Esophagus squamous epithelium (tissue), 5 donors: ENCODE measurements at places on chromosomes 7 and 10.

DNA sequence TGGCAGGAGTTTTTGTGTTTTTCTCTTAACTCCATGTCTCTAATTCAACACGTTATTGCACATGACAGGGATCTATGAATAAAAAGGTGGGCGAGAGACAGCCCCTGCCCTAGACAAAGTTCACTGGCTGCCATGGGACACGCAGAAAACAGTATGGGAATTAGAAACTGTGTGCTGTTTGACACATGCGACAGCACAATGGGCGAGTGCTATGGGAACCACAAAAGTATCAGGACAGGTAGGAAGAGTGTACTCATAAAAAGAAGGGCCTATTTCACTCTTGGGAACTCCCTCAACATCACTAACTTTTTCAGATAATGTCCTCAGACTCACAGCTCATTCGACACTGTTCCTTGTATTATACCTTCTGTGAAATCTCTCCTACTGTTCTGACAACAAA lies 45.7 kb downstream of the MINDY3 start:
- DNase-seq = no peak

- DNase-seq = no peak
Measured at GRCh38 chr10:30534465-30535144, 94.9 kb downstream of the LYZL2 start.

GRCh38 chr7:42023262-42023661 lies 213.7 kb downstream of the GLI3 start:
- no peak for DNase-seq

GRCh38 chr7:137692399-137692798 lies 154.4 kb downstream of the DGKI start:
- DNase-seq = no peak

DNA sequence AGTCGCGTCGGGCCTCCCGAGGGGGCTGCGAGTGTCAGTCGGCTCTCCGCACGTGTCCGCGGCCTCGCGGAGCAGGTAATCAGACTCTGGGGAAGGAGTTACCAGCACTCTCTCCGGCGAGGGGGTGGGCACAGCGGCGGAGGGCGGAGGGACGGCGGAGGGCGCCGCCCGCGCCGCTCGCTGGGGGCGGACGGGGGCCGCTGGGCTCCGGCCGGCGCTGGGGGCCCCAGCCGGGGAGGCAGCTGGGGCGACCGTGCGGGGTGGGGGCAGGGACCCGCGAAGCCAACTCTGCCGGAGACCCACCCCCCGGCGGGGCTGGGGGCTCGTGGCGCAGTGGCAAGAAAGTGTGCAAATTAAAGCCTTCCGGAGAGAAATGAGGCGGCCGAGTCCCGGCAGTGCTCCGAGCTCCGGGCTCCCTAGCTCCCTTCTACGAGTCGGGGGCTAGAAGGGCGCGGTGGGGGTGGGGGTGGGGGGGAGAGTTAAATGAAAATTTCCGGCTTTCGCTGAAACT lies at the start of gene CDK6:
Gene CDK6, minus strand, starts transcription at position 85 of the 511 bp plus-strand sequence. CDS start 3,250 bp downstream, outside the sequence.
- no peak for DNase-seq

DNA sequence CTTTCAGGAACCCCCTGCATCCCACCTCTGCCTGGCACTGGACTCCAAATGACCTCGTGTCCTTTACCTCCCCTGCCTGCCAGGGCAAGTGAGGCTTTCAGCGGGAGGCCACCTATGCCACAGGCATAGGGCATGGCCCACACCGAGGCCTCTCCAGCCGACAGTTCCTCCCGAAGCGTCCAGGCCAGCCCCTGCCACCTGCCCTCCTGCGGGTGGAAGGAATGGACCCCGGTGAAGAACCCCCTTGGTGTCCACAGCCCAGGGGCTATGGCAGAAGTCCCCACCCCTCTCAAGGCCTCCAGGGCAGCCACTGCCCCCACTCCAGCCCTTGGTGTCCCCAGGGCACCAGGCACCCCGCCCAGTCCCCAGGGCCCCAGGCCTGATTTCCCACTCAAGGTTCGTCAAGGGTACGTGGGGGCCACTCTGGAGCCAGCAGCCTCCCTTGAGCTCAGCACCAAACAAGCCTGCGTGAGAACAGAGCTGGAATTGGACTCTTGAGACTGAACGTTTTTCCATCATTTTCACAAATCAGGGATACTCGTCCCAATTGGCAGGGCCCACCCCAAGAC lies 3.1 kb downstream of the FUOM start:
- no peak for DNase-seq

DNA sequence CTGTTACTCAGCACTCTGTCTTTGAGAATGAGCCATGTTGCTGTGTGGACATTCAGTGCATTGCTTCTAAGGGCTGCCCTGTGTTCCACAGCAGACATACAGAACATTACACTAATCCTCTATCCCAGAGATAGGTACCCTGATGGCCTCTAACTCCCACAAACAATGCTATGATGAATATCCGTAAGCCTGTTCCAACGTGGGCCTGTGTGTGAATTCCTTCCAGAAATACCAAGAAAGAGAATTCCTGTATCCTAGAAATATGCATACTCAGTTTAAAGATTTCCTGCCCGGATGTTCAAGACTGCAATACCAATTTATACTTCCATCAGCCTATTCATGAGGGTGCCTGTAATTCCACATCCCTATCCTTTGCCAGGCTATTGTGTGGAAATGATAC lies 21.3 kb upstream of the ST8SIA6 start:
- DNase-seq = no peak

GRCh38 chr7:70372768-70373515 lies 759.0 kb upstream of the GALNT17 start:
- no peak for DNase-seq

GRCh38 chr7:17009007-17009719 lies 127.4 kb upstream of the AGR3 start:
- no peak for DNase-seq

DNA sequence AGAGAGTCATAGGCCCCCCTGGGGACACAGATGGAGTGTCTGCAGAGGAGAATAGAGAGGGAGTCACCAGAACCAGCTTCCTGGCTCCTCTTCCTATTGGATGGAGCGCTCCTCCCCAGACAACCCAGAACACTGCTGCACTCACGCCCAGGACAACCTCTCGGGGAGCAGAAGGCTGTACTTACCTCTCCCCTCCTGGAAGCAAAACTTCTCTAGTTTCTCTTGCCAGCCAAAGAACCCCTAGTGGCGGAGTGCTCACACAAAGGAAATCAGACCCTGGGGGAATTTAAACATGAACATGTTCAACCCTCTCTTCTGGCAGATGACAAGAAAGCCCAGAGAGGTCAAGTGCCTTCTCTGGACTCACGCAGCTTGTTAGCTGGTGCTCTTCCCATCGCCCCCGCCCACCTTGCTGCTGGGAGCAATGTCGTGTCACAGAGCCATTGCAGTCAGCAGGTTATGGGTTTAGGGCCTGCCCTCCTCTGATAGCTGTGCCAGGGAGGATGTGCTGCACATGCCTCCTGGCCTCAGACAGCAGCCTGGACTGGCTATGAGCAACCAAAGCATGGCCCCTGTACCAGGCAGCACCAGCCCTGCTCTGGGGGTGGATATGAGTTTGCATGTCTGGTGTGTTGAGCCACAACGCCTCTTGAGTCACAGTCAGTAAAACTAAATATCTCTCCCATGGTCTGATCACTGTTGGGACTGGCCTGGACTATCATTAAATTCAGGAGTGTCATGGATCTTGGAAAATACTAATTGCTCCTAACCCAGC lies 84.4 kb downstream of the SLIT1 start:
- no peak for DNase-seq

DNA sequence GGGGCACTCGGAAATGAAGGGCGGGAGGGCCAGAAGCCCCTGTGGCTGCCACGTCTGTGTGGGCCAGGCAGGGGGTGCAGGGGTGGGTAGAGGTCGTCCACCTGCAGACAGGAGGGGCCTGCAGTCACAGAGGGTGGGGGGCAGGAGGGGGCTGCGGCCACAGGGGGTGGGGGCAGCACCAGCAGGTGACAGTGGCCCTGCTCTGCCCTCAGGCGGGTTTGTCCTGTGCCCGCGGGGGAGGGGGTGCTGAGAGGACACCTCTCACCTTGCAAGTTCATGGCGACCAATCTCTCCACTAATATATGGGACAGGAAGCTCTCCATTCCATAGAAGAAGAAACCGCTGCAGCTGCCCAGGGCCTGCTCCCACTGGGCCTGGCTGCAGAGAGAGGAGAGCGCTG lies 26.6 kb upstream of the NKX6-2 start:
- DNase-seq = no peak

- no peak for DNase-seq
Measured at GRCh38 chr7:129262324-129262723, 37.5 kb downstream of the AHCYL2 start.

- no peak for DNase-seq
Measured at GRCh38 chr10:69124563-69125268, 738 bp downstream of the VPS26A start.

DNA sequence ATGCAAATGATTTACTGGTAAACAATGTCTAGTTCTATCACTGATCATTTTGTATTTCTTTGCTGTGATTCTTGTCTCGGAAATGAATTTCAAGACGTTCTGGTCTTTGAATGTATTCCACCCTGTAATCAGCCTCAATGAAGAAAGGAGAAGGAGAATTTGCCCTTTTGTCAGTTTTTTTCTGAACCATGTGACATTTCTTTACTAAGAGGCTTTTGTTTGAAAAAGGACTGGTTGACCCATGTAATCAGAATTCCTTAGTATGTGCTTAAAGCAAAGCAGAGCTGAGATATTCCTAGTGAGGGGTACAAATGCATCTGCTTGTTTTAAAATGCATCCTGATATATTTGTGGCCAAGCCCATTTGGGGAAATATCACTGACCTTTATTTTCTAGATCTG lies 581.6 kb downstream of the ETV1 start:
- DNase-seq = no peak

- no peak for DNase-seq
Measured at GRCh38 chr7:116392806-116393205, 106.7 kb upstream of the CAV2 start.

- no peak for DNase-seq
Measured at GRCh38 chr10:64091897-64092296, 570.7 kb downstream of the REEP3 start.

GRCh38 chr7:82318786-82319185 lies 124.8 kb downstream of the CACNA2D1 start:
- DNase-seq = no peak

DNA sequence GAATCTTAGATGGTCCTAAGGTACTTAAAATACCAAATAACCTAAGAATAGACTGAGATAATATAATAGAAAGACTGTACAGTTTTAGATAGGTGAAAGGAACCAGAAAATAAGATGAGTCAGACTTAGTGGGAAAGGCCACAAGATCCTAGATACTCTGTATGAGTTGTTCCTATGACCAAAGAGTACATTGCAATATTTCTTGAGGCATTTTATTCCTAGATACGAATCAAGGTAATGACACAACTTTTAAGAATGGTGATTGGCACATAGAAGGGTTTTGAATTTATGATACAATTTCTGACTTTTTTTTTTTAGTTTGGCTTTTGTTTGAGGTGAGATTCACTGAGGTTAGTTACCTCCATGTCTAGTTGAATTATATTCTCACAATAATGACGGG lies 30.2 kb downstream of the MGAM start:
- no peak for DNase-seq

- DNase-seq = no peak
Measured at GRCh38 chr7:129832701-129833227, 120.0 kb downstream of the UBE2H start.

GRCh38 chr10:60459701-60460457 lies 70.2 kb upstream of the ANK3 start:
- no peak for DNase-seq

GRCh38 chr7:99791021-99791420 lies 7.0 kb upstream of the CYP3A4 start:
- DNase-seq = no peak

DNA sequence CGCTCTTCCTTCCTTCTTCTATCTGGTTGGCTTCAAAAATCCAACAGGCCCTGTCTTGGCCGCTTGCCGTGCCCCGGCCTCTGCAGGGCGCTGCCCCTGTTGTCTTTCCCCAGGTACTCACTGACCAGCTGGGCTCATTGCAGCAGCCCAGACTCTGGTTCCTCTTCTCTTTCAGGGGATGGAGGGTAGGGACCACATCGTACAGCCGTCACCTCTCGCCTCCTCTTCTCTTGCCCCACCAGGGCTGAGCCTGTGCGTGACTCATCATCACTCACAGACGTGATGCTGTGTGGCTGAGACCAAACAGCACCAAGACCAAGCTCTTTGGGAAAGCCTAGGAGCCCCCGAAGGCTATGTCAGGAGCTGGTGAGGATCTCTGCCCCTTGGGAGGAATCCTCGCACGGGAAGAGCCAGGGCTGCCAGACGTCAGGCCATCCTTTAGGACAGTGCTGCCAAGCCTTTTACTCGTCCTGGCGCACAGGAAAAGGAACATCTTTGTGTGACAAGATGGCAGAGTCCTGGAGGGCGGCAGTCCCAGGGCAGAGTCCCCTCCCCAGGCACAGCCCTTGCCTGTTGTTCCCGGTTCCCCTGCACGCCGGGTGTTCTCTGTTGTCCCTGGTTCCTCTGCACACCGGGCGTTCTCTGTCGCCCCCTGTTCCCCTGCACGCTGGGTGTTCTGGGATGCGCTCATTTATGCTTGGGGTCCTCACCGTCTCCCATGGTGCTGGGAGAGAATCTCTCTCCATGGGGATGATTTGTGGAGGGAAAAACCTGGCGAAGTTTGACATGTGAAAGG lies 188.5 kb upstream of the SHH start:
- no peak for DNase-seq

DNA sequence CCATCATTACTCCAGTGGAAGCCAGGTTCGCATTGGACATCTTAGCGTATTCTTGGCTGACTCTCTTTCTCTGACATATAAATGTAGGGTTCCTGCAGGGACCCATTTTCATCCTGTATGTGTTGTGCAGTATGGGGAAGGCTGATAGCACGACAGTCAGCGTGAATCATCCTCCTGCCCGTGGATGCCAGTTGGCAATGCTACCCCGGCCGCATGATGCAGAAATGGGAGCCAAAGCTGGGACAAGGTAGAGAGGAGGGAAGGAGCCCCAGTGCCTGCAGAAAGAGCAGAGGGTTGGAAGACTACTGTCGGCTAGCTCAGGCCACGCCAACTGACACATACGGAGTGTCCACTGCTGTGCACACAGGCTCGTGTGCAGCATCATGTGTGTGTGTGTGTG lies 251.6 kb downstream of the SKAP2 start:
- no peak for DNase-seq

GRCh38 chr7:24034251-24034650 lies 249.7 kb upstream of the NPY start:
- no peak for DNase-seq

DNA sequence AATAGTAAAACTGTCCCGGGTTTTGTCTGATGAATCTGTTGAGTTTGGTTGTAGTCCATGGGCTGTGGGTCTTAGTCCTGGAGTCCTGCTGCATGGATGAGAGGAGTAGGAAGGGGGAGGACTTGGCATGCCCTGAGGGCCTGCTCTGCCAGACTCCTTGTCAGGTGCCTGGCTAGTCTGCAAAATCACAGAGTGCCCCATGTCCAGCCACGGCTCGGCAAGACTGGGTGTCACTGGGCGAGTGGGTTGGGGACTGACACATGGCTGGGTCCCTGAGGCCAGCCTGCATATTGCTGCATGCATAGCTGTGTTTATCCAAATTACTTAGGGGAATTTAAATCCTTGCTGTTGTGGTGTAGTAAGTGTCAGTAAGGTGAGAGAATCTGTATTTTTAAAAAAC lies 9.7 kb downstream of the MINDY4 start:
- no peak for DNase-seq
